ENCODE measurements at places on chromosomes 5 and 9.

DNA sequence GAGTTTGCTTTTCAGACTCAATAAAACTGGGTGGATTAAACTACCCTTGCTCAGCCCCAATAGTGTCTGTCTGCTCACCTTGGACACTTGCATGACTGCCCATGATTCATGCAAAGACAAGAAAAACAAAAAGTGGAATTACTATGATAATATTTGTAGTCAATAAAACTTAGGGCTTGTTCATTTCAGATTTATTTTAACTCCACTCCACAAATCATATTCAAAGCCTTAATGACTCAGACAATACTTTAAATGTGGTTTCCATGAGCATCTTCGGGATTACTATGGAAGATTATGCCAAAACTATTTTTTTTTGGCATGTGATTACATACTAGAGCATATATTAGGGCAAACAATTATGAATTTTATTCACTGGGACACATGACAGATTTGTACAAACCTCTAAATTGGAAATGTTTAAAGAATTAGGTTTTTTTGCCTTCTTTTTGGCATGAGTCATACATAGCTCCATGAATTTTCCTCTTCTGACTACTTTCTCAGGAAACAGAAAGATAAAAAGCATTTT is 468.9 kb downstream of the ACTL7B start:
- no peak for DNase-seq

DNA sequence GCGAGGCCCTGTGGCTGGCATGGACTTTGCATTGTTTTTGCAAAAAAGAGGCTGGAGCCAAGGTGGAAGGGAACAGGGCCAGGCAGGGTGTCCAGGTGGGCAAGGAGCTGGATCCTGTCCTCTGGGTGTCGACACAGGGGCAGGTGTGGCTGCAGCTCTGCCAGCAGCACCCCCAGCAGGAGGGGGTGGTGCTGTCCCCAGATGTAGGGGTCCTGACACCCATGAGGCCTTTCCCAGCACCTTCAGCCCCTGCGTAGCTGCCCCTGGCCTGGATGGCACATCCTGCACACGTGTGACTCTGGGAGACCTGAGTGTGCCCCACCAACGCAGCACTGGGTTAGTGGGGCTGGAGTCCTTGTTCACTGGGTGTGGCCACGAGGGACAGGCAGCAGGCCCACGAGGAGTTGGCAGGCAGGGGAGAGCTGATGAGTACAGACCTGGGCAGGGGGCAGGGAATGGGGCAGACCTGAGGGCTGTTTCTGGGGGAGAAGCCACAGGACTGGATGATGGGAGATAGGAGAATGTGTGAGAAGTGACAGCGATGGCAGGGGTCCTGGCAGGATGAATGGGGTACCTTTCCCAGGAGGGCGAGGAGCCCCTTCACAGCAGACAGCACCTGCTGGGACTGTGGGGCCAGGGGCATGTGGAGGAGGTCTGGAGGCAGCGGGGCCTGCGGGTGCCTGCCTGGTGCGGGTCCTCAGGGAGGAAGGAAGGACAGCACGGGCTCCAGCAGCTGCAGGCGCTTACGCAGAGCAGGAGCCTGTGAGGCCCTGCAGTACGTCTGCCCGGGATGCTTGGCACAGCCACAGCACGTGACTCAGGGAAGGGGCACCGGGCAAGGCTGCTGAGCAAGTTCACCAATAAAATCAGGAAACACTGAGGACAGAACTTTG is 3.6 kb upstream of the RASGEF1C start:
- DNase-seq: no peak

DNA sequence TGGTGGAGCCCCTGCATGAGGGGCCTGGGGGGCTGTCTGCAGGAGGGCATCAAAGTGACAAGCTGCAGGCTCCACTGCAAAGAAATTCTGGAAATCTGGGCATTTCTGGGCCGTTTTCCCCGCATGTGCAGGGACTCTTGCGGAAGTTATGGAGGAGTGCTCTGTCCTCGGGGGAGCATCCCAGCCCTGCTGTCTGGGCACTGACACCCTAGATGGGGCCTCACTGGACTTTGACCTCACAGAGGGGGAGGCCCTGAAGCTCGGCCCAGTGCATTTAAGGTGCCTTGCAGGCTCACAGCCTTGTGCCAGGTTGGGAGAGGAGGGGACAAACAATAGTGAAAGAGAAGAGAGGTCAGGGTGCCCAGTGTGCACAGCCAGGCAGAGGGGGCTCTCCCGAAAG is 35.4 kb downstream of the LHX3 start:
- no peak for DNase-seq

GRCh38 chr9:132509928-132510874 is 72.2 kb upstream of the BARHL1 start:
- DNase-seq: no peak

DNA sequence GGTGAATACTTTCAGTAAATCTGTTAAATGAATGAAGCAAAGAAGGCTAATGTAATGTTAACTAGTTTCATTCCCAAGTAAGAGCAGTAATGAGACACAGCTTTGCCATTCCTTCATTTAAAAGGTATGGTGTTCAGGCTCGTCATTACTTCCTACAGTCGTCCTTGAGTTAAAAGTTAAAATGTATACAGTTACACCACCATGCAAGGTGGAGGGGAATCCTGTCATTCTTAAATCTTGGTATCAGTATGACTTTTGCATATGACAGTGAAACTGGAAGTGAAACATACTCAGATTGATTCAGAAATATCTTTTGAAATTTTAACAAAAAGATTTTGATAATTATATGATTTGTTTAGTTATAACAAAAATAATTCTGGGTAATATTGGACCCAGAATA is 25.9 kb downstream of the MTRR start:
- no peak for DNase-seq

Data from NCI-H1436 (cell line).